Activated CD8-positive, alpha-beta memory T cell treated with anti-CD3 and anti-CD28 coated beads, Interleukin-2, amount 50 U/mL, for 48 hours (primary cell): ENCODE measurements at places on chromosomes 7 and 10.

GRCh38 chr10:123129618-123130271, 6.0 kb upstream of the HMX3 start:
- DNase-seq: no peak

DNA sequence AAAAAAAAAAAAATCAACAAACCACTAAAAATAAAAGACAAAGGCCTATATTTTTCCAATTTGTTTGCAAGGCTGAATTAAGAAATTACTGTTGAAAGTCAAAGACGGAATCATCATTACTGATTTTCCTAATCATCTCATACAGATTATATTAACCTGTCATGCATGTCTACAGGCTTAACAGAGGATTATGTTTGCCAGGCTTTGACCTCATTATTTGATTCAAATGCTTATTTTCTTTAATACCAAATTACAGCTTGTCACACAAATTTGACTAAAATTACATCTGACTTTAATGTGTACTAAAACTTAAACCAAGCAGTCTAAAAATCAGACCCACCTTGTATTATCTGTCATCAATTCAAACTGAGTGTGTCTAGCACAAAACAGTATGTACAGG, 21.2 kb downstream of the KIF5B start:
- no peak for DNase-seq

DNA sequence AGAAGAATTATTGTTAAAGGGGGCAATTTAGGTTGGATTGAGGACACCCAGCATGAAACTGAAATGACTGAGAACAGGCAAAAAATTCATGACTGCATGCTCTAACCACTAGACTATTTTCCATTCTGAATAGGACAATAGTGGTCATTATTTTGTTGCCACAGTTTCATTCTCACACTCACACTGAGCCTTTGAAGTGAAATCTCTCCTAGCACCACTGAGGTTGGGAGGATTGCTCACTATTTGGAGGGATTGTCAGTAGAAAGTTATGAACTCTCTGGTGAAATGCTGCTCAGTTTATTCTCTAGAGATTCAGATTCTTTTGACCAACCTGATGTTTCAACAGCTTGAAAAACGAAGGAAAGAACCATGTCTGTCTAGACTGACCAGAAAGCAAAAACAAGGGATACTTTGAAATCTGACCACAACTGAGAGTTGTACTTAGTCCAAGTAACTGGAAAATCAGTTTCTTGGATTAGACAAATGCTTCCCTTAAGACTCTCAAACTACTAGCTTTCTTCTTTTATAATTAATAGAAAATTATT, 191.2 kb downstream of the DYNC1I1 start:
- DNase-seq: no peak

GRCh38 chr7:101790566-101791293, 26.7 kb upstream of the CUX1 start:
- DNase-seq: no peak

GRCh38 chr7:42690794-42691639, 220.9 kb downstream of the C7orf25 start:
- no peak for DNase-seq

DNA sequence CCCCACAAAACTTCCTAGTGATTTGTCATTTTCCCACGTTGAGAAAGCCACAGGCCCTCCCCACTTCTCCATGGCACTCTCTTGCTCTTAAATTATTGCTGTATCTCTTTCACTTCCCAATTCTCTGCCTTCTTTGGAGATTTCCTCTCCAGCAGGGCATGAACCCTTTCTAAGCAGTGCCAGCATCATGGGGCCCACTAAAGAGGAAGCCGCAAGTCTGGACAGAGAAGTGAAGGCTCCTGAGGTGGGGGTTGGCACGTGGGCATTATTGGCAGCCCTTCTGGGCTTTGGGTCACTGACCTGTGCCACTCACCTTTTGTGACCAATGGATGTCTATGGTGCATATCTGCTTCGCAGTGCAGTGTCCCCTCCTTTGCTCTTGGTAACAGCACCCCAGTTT, 97.7 kb upstream of the TCF7L2 start:
- no peak for DNase-seq

DNA sequence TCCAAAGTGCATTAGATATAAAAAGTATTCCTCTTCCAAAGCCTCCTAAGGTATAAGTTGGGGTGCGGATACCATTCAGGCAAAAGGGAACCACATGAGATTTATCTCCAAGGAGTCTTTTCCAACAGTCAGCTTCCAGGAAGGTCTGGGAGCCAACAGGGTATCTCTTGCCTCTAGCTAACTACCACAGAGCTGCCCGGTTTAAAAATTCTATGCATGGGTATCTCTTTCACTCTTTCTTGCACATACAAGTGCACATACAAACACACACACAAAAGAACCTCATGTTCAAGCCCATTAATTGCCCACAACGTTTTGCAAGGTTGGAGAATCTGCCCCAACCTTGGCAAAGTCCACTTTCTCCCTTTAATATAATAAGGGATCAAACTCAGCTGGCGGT, 80.7 kb downstream of the CDK6 start:
- DNase-seq: no peak

GRCh38 chr10:93667795-93668194, 34.6 kb downstream of the FRA10AC1 start:
- DNase-seq: no peak

DNA sequence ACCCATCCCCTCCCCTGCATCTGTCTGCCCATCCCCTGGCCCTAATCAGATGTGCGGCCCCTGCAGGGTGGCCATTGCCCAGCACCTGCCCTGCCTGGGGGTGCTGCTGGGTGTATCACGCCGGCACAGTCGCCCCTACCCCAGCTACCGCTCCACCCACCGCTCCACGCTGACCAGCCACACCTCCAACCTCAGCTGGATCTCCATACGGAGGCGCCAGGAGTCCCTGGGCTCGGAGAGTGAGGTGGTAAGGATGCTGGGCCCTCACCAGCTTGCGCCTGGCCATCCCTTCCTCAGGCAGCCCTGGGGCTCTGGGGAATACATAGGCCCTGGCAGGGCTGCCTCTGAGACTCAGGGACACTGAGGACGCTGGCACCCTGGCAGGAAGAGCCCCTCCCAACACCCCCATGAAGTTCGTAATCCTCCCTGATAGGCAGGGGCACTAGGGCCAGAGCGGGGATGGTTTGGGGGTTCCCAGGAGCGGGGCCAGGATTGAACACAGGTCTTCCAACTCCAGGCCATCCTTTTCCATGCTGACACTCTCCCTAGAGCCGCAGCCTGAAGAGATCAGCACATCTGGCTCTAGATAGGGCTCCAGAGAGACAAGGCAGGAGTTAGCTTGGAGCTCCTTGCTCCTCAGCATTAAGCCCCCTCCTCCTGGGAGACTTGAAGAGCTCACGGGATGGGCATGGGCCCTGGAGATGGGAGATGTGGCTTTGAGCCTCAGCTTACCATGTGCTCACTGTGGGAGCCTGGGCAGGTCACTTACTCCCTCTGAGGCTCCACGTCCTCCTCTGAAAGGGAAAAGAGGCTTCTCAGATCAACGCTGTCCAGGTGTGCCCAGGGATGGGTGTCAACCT, 5.9 kb upstream of the LDB3 start:
- DNase-seq: no peak

DNA sequence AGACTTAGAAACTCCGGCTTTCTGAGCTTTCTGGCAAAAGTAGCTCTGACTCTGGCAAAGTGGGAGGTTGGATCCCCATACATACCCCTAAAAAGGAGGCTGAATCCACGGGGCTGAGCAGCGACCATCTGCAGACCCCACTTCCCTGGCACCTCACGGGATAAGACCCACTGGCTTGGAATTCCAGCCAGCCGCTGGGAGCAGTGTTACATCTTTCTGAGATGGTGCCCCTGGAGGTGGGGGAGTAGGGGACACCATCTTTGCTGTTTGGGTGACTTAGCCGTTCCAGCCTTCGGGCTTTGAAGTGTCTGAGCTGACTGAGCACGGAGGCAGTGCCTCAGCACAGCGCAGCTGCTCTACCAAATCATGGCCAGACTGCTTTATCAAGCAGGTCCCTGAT, 45.0 kb upstream of the GRM3 start:
- no peak for DNase-seq

- DNase-seq: no peak
These were observed 1164.7 kb upstream of the AUTS2 start for GRCh38 chr7:68433462-68434070.

GRCh38 chr7:152419473-152420429, 16.1 kb downstream of the KMT2C start:
- no peak for DNase-seq

DNA sequence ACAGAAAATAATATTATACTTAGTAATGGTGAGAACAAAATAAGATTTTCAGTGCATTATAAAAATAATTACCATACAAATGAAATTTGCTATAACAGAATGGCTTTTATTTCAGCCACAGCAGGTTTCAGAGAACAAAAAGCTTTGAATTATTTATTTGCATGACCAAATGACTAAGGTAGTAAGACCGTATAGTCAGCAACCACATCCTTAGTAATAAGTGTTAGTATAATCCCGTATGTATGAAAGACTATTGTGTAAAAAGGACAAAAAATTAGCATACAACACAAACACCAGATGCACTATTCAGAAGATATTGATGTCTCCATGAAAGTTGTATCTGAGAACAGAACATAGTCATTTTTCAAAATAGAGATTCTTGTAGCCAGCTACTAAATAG, 12.2 kb downstream of the PDZD8 start:
- no peak for DNase-seq

DNA sequence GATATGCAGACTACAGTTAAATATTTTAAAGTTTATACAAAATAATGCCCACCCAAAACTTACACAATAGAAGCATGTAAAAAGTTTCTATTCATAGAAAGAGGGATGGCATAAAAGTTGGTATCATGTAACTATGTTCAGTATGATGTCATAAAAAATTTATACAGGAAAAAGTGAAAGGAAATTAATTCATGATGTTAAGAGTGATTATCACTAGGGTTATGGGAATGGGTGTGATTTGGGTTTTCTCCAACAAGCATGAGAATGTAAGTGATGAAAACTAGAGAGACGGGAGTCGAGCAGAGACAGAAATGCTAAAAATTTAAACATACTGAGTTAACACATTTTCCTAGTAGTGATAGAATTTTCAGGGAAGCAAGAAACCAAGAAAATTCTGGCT, 52.7 kb downstream of the GDI2 start:
- no peak for DNase-seq

GRCh38 chr7:114663502-114663901, 248.9 kb downstream of the FOXP2 start:
- DNase-seq: no peak

GRCh38 chr10:5040781-5041470, 37.3 kb upstream of the AKR1C2 start:
- DNase-seq: no peak

DNA sequence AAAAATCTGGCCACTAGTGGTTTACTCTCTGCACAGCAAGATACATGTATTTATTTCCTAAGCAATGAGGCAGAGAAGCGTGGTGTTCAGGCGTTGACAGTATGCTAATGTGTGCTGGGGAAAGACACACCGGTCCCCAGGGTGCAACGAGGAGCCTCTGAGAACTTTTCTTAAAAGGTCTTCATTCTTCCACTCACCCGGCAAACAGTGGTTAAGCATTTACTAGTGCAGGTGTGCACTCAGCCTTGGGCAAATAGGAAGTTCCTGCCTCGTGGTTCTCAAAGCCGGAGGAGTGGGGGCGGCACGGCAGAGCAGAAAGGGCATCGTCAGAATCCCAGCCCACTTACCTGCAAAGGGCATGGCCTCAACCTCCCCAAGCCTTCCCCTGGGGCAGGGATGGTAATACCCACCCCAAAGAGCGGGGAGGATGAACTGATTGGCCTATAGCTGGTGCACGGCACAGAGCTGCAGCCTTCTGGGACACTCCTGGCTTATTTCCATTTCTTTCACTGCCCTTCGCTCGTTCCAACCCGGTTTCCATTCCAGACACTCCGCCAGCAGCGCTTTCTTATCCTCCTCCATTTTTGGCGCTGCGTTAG, 184.3 kb upstream of the CTBP2 start:
- DNase-seq: no peak

DNA sequence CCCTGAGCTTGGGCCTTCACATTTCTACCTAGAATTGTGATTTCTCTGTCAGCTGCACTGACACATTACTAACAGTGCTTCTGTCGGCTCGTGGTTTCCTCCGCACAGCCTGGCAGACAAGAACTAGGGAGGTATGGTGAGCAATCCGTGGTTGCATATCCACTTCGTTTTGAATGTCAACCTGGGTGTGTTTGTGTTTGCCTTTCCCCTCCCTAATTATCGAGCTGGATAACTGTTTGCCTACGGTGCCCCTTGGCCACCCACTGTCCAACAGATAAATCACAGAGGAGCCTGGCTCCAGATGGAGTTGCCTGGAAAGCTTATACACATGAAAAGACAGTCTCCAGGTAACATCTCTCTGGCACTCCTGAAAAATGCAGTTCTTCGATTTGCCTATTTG, 228.8 kb downstream of the TRIL start:
- DNase-seq: no peak

- DNase-seq: no peak
These were observed 195.0 kb upstream of the RHOBTB1 start for GRCh38 chr10:61138708-61139591.

- DNase-seq: no peak
These were observed 2.0 kb downstream of the LCOR start for GRCh38 chr10:96834120-96834519.

DNA sequence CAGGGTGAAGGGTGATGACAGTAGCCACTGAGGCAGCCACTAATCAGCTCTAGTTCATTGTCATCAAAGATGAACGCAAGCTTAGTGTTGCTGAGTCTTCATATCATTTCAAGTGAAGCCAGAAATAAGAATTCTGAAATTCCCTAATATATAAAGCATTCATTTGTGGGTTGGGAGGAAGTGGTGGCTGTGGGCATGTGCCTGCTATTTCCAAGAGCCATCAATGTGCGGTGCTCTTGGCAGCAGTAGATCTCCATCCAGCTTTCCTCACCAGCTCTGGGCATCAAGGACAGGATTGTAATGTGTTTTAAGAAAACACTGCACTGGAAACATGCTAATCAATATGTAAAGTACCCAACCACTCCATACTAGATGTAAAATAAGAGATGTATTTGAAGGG, 202.5 kb upstream of the AHR start:
- no peak for DNase-seq

DNA sequence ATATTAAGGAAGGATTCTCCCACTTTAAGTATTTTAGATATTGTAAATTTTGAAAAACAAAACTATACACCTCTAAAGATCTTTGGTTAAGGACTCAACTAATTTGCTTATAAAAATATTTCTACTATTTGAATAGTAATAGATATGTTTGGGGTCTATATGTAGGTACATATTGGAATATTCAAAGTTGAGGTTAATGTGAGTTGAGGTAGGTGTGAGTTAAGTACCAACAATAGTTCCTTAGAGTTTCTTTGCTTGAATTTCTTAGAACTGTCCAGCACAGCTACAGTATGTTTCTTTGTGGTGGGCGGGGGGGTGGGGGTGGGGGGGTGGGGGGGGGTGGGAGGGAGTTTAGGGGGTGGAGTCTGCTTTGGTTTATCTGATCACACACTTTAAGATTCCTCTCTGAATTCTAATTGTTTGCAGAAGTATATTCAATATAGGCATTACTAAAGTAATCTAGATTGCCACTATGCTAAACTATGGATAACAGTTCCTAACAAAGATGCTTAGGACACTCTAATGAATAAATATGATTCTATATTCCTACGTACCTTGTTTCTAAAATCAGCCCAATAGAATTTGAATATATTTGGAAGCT, 2.1 kb downstream of the GRM3 start:
- DNase-seq: no peak
